Renal pelvis (tissue), 12 donors: ENCODE measurements at places on chromosomes 7 and 10.

GRCh38 chr10:21261842-21262294, 263.6 kb downstream of the SKIDA1 start:
- no peak for DNase-seq

- peak; percentile 8 for DNase-seq
These were observed 26.5 kb upstream of the TMEM248 start for GRCh38 chr7:66894463-66895080.

DNA sequence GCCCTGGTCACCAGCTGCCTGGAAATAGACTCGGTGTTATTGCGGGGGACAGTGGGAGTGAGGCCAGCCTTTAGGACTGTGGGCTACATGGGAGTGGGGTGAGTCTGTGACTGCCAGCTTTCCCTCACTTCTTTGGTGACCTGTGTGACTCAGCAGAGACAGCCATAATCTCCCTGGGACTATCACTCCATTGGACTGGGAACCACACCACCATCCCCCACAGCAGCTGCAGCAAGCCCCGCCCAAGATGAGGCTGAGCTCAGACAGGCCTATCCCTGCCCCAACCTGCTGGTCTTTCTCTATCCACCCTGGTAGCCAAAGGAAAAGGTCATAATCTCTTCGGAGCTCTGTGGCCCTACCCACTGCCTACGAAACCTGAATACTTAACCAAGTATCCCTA, 263.2 kb downstream of the FZD1 start:
- DNase-seq, result no peak

DNA sequence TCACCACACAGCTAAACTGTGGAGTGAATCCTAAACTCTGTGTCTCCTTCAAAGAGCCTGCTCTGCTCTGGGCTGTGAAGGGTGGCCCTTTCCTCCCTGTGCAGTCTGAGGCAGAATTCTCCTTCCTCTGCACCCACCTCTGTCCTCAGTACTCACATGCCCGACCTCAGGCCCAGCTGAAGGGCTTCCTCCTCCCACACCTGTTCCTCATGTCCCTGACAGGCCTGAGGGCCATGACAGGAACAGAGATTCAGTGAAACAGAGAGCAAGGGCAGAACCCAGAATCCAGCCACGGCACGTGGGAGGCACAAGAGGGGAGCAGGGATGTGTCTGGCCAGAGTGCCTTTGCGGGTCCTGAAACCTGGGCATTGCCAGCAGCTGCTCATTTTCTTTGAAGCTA, 13.9 kb downstream of the CREB3L2 start:
- DNase-seq, result no peak

DNA sequence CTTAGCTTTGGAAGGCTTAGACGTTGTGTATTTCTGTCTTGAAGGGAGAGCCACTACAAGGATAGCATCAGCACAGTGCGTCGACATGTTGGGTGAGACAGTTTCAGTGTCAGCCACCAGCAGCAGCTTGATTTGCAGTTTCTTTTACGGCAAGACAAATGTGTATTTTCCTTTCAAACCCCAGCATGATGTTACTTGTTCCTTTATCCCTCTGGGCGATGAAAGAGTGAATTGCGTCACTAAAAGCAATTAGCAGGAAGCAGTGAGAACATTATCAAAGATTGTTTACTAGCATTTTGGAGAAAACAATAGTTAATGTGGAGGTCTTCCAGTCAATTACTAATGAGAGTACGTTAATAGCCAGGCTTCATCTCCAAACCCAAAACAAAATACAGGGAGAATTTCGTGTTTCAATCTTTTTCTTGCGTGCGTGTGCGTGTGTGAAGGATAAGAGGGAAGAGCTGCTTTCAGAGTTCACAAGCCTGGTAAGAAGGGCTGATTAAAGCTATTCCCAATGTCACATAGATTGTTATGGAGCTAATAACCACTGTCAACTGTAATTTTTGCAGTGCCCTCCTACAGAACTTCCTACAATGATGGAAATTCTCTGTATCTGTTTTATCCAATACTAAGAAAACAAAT, 157.1 kb upstream of the AOAH start:
- no peak for DNase-seq

DNA sequence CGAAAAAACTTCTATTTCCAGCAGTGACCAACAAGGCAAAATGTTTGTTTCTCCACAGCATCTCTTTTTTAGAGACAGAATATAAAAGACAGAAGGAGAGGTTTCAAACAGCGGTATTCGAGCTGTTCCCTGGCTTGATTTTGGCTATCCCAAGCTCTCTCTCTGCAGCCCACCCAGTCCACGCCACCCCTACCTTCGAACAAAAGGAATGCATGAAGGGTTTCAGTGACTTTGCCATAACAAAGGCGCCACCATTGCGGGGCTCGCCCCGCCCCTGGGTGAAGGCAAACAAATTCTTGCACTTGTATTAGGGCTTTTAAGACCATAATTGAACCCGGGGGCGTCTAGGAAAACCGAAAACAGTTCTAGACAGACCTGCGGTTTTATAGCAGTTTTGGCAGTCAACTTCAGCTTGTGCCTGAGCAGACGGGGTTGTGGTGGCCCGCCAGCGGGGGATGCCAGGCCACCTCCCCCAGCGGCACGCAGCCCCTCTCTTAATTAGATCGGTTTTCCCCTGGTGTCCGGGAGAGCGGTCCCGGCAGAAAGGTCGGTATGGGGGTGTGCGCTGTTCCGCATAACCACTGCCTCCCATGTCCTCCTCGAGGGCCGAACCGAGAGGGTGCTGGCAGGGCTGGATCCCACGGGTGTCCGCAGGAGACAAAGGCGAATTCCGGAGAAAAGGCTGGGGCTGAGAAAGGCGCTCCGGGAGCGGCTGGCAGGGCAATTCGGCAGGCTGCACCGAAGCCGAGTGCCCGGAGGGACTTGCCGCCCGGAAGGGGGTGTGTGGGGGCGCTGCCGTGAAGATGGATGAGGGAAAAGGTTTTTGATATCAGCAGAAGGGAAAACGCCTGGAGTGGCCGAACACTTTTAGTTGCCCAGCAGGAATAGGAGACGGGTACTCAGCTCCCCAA, 2.7 kb upstream of the HOXA11 start:
- no peak for DNase-seq

DNA sequence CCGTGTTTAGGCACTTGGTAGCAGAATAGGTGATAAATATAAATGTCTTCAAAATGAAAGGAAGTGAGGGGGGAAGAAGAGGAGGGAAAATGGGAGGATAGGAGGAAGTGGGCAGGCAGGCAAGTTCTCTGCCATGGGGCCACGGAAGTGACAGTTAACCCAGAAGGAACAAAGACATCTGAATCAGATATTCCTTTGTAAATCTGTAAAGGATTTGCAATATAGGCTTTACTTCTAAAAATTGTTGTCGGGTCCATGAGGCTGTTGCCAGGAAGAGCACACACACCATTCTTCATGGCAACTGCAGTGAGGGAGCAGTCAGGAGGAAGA, 23.7 kb upstream of the RASSF4 start:
- no peak for DNase-seq

- no peak for DNase-seq
These were observed 16.1 kb downstream of the COL28A1 start for GRCh38 chr7:7519528-7519927.

DNA sequence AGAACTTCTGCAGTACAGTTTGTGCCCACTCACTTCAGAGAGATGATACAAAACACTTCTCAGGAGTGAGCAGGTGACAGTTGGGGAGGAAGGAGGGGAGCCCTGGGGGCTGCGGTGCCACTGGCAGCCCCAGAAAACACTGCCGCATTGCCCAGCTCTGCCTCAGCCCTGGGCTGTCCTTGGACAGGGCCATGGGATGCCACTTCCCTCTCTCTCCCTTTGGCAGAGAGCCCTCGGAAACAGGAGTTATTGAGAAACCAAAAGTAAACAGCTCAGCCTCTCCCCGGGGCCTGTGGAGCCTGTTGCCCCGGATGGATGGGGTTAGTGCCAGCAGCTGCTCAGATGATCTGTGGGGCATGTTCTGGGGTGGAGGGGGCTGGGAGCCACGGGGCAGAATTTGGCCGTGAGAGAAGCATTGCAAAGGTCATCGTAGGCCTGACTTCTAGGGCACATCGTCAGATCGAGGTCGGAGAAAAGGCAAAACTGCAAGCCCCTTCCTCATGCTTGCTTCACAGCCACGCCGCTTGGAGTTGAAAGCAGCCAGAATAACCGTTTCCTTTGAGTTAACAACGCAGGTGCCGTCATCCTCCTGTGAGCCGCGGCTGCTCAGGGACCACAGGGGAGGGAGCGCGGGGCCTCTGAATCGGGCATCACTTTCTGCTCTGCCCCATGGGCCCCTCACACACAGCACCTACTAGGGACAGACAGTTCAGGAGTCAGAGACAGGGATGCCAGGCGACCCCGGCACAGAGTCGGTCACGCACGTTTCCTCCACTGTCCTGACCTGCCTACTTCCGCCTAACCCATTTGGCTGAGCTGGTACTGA, 256.4 kb downstream of the CAMK1D start:
- DNase-seq, result no peak

GRCh38 chr7:74025146-74025545, 2.8 kb upstream of the ELN start:
- DNase-seq, result no peak

DNA sequence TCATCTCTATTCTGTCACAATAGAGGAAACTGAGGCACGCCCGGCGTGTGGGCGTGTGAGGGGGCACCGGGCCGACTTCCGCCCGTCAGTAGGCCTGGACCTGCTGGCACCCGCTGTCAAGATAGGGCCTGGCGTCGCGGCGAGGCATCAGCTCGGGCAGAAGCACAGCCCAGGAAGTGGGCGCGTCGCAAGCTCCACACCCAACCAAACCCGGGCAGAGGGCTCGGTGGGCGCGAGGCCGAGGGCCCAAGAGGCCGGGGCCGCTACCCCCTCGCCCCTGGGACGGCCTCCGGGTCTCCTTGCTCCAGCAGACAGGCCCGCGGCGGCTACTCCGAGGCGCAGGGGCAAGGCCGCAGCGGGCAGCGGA, 91.2 kb downstream of the SPAG6 start:
- DNase-seq, result no peak

- DNase-seq, result no peak
These were observed 222.4 kb upstream of the GRB10 start for GRCh38 chr7:51005074-51005473.

DNA sequence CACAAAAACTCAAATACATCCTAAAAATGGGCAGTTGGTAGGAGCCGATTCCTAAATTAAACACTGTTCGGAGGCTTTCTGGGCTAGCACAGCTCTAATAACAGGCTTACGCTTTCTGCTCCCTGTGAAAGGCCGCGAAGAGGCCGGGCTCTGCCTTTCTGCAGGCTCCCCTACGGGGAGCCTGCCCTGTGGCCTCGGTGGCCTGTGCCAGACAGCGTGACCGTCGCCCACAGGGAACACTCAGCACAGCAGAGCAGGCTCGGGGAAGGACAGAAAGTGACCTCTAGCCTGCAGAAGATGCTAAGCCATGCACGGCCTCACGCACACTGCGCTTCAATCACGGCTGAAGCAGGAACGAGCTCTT, 64.2 kb downstream of the DIP2C start:
- DNase-seq, result no peak

GRCh38 chr7:157423348-157423747, 86.5 kb downstream of the DNAJB6 start:
- no peak for DNase-seq

- DNase-seq, result no peak
These were observed 108.2 kb downstream of the PIP4K2A start for GRCh38 chr10:22606164-22606614.

- DNase-seq, result no peak
These were observed 31.8 kb downstream of the EZH2 start for GRCh38 chr7:148852272-148852671.

GRCh38 chr10:120883071-120883470, 31.9 kb downstream of the WDR11 start:
- DNase-seq, result no peak

DNA sequence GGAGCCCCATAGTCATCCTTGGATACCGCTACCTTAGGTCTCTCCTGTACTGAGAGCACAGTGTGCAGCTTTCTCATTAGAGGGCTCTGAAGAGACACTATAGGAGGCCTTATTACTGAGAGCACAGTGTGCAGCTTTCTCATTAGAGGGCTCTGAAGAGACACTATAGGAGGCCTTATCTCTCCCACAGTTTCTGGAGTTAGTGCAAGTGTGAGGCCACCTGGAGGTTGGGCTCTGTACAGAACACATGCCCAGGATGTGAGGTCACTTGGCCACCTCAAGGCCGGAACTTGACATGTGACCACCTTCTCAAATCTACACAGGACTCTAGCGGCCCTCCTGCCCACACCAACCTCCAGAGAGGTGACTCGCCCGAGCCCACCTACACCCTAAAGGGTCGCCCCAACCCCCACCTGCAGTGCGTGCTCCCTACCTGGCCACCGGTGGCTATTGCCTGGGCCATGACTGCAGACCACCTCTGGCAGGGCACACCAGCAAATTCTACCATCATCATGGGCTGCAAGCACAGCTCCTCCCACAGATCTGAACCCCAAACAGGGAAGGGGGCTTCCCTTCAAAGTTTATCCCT, 24.6 kb downstream of the FRMPD2 start:
- DNase-seq, result no peak

- DNase-seq, result no peak
These were observed 4.9 kb upstream of the ZMIZ2 start for GRCh38 chr7:44743750-44744149.

DNA sequence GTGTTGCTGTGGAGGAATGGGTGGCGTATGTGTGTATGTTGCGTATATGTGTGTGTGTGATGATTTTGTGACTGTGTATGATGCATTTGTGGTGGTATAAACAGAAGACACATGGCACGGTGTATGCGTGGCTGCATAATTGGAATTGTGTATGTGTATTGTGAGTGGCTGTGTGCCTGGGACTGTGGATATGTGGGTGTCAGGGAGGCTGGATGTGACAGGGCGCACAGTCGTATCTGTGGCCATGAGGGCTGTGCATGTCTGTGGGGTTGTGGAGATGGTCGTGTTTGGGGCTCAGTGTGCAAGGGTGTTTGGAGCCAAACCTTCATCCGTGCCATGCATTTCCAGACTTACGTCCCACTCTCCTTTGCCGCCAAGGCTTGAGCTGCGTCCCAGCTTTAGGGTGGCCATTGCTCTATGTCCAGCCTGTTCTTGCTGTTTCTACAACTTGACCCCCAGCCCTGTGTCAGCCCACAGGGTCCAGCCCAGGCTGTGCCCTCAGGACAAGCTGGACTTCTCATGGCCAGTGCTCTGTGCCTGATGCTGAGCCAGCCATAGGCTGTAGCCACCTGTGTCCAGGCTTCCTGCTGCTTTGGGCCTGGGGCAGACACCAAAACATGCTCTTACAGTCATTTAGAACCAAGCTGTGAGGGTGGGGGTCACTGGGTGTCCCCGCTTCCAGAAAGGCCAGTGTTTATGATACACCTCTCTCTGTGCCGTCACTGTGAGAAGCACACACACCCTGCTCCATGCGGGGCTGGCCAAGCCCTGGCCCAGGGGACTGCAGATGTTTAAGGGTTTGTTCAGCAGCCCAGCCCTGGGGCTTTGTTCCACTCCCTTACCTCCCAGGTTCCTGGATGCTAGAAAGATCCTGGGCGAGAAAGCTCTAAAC, 127.6 kb downstream of the NEURL1 start:
- DNase-seq, result no peak

- DNase-seq, result no peak
These were observed 2.7 kb downstream of the LRRC20 start for GRCh38 chr10:70379581-70380176.

GRCh38 chr10:91556691-91557566, 75.9 kb downstream of the PPP1R3C start:
- no peak for DNase-seq

GRCh38 chr7:91603707-91604106, 276.8 kb downstream of the MTERF1 start:
- DNase-seq, result no peak
